ENCODE measurements at places on chromosomes 16 and 17. TPM values are rescaled to one million over a fixed set of nuclear protein-coding genes. Genes with fewer than 3 reads are reported as not detected.

DNA sequence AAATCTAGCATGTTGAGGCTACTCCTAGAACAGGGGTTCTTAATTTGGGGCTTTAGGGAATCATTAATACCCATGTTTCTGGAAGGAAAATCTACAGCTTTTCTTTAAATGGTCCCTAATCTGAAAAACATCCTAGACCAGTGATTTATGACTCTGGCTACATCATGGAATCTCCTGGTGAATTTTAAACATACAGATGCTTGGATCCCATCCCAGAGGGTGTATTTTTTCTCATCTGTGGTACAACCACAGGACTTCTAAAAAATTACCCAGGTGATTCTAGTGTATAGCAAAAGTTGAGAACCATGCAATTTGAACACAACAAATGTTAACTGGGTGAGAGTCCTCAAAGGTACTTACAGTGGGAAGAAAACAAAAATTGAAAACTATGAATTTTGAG is 41.5 kb downstream of the KANSL1 start:
- no peak for DNase-seq

DNA sequence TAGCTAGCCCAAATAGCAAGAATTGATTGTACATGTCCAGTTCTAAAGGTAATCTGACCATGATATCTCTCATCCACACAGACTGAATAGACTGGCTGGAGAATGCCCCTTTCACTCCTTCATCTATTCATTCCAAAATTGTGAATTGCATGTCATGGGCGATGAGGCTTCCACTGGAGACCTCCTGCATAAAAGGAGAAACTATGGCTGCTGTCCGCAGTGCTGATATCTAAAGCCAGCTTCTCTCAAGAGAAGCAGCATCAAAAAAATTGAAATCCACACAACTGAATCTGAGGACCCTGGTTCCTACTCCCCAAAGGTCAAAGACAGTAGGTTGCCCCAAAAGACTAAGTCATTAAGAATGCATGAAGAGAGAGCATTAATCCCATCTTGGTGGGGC is 7.9 kb upstream of the SCNN1G start:
- peak; percentile 19 for DNase-seq

DNA sequence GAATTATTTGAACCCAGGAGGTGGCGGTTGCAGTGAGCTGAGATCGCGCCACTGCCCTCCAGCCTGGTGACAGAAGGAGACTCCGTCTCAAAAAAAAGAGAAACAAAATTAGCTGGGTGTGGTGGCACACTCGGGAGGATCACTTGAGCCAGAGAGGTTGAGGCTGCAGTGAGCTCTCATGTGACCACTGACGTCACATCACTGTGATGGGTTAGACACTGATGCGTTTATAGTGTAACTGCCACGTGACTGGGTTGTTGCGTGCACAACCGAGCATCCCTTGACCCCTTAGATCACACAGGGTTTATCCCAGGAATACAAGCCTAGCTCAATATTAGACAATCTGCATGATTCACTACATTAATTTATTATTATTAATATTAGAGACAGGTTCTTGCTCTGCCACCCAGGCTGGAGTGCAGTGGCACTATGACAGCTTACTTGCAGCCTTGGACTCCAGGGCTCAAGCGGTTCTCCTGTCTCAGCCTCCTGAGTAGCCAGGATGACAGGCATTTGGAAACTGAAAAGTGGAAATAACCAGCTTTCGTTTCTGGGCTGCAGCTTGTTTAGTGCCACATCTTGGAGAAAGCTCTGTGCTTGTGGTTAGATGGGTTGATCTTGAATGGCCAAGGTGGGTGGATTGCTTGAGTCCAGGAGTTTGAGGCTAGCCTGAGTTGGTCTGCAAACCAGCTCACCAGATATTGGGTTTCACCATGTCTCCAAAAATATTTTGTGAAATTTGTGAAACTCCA is 26.4 kb upstream of the ABR start:
- no peak for DNase-seq

GRCh38 chr16:49081554-49081953 is 200.1 kb downstream of the CBLN1 start:
- DNase-seq = no peak

- DNase-seq = no peak
These were observed 36.2 kb downstream of the PRMT7 start for GRCh38 chr16:68346892-68347480.

GRCh38 chr17:48527547-48527932 is 3.3 kb downstream of the HOXB1 start:
- DNase-seq = no peak

- DNase-seq = no peak
These were observed 58.3 kb downstream of the STH start for GRCh38 chr17:46057366-46057765.

DNA sequence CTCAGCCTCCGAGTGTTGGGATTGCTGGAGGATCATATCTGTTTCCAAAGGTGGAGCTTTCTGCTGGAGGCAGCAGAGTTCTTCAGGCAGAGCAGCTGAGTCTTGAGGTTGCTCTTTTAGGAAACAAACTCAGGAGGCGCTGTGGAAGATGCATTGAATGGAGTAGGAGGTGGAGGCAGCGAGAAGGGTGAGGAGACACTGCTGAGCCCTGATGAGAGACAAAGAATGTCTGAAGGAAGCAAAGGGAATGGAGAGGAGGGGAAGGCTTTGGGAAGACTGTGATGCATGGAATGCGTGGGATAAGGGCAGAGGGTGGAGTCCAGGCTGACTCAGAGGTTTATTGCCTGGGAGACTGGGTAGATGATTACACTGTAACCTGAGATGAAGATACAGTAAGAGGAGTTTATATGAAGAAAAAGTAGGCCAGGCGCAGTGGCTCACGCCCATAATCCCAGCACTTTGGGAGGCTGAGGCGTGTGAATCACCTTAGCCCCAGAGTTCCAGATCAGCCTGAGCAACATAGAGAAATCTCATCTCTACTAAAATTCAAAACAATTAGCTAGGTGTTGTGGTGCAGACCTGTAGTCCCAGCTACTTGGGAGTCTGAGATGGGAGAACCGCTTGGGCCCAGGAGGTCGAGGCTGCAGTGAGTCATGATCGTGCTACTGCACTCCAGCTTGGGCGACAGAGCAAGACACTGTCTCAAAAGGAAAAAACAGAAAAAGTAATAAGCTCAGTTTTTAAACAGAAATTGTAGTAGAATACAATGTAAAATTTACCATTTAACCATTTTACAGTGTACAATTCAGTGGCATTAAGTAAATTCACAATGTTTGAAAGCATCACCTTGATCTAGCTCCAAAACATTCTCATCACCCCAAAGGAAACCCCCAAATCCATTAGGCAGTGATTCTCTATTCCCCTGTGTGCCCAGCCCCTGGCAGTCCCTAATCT is 17.8 kb upstream of the TMEM219 start:
- DNase-seq = peak; percentile 98

- DNase-seq = no peak
These were observed 142.1 kb downstream of the SLC39A11 start for GRCh38 chr17:72950242-72950931.

DNA sequence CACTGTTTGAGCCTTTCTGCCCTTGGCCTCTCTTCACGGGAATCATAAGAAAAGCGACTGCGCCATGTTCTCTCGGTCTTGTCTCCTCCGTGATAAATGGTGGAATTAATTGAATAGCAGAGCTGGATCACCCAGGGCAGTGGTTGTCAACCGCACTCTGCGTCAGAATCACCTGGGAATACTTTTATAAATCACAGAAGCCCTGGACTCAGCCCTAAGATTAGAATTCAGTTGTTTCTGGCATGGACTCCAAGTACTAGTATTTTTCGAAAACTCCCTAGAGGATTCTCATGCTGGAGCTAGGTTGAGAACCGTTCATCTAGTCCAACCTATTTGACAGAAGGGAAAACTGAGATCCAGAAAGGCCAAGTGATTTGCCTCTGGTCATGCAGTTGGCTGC is 64.1 kb downstream of the SPACA3 start:
- DNase-seq = no peak

DNA sequence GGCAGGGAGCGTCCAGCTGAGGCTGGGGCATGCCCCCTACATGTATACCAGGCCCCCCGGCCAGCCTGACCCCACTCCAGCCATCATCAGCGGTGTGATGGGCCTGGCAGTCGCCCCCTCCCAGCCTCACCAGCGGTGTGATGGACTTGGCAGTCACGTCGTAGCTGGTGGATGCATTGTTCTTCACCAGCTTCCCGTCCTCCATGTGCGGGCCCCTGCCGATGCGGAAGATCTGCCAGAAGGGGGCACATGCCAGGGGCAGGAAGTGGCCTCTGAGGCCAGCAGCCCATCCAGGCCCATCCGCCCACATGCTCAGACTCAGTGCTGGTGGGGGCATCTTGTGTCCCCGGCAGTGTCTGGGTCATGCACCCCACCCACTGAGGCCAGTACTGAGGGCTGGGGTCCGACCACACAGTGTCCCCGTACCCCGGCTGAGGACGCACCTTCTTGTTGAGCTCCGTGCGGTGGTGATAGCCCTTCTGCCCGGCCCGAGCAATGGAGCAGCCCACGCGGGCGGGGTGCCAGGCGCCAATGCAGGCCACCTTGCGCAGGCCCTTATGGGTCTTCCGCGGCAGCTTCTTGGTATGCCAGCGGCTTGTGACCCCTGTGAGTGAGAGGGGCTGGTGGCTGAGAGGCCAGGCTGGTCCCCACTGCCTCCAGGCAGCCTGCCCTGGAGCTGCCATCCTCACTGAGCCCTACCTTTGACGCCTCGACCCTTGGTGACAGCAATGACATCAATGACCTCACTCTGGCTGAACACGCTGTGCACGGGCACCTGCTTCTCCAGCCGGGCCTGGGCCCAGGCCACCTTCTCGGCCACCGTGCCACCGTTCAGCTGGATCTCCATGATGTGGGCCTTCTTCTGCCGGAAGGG is 3.7 kb upstream of the MSRB1 start:
- no peak for DNase-seq

DNA sequence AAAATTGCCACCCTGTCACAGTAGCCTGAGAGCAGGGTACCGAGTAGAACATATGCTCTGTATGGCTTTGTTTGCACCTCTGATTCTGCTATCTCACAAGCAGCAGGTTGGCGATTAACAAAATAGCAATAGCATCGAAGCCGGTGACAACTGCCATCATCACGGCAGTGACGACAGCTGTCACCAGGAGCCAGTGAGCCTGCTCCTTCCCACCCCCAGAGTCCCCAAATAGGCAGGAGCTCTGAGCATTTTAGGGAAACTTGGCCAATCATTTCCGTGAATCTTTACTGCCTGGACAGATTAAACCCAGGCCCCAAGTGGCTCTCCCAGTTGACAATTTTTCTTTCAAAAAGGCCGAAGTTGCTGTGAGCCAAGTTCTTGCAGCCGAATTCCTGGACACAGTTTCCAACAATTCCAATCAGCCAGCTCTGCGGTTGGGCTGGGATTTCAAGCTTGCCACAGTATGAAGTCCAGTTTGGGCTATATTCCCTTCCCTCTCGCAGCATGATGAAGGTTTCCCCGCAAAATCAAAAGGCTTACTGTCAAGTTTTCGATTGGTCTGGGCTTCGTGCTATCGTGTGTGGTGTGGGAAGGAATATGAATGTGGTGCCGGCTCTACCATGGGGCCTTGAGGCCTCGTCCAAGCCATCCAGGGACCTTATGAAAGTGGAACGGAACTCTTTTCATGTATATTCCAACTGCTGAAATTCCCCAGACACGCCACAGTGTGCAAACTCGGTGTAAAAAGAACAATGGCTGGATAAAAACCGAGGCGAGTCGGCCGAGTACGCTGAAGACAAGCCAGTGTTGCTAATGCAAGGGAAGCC is 186.6 kb downstream of the C16orf78 start:
- DNase-seq = no peak

DNA sequence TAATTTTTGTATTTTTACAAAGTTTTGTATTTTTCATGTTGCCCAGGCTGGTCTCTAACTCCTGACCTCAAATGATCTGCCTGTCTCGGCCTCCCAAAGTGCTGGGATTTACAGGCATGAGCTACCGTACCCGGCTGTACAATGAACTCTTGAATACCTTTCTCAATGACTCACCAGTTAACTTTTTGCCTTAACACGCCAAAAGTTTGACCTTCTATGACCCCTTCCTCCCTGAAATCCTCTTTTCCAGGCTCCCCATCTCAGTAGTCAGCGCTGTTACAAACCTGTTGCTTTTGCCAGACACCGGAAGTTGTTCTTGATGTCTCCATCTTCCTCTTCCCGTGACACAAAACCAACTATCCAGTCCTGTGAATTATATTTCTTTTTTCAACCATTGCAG is 158.1 kb upstream of the ASIC2 start:
- DNase-seq = no peak

- DNase-seq = no peak
These were observed 586.4 kb downstream of the MAF start for GRCh38 chr16:79013930-79014660.

- DNase-seq = no peak
These were observed 4.9 kb upstream of the CIAO3 start for GRCh38 chr16:745739-746138.

- no peak for DNase-seq
These were observed 740 bp upstream of the ATP6V0D1 start for GRCh38 chr16:67481561-67482232.

DNA sequence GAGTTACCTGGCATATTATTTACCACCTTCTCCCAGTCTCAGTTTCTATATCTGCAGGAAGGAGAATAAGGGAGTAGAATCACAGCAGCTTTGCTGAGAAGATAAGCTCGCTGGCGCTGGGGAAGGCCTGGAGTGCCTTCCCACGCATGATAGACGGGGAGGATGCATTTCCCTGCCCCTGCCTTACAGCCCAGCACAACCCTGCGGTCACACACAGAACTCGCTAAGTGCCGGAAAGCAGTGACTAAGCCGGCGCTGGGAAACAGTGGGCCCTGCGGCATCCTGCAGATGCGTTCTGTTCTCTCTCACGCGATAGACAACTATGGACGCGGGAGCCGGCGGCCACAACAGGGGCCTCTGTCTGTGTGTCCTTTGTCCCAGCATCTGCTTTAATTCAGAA is 4.8 kb downstream of the CA5A start:
- no peak for DNase-seq

The NPIPA3 gene
- 0.28 TPM for total RNA-seq

The TP53TG3D gene
- not detected for total RNA-seq
